ENCODE measurements at places on chromosomes 7 and 10.

- no peak for DNase-seq
Observed at GRCh38 chr7:39355664-39356063, 210.5 kb upstream of the YAE1 start.

GRCh38 chr10:36574207-36574606 is 551.2 kb upstream of the ANKRD30A start:
- no peak for DNase-seq

- no peak for DNase-seq
Observed at GRCh38 chr10:112898540-112899390, 51.3 kb upstream of the TCF7L2 start.

DNA sequence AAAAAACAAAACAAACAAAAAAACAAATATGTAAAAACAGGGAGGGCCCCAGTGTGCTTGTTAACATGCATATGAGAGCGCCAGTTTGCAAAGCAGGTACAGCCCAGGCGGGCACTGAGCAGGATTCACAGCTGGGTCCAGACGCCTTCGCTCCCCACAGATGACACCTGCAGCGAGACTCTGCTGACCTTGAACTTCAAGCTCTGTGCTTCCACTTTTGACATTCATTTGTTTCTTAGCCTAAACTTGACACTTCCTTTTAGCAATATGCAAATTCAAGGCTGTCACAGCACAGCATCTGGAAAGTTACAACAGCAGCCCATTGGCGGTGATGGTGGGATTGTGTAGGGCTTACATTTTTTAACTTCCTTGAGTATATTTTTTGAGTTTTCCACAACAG is 88.8 kb upstream of the TNS3 start:
- no peak for DNase-seq

DNA sequence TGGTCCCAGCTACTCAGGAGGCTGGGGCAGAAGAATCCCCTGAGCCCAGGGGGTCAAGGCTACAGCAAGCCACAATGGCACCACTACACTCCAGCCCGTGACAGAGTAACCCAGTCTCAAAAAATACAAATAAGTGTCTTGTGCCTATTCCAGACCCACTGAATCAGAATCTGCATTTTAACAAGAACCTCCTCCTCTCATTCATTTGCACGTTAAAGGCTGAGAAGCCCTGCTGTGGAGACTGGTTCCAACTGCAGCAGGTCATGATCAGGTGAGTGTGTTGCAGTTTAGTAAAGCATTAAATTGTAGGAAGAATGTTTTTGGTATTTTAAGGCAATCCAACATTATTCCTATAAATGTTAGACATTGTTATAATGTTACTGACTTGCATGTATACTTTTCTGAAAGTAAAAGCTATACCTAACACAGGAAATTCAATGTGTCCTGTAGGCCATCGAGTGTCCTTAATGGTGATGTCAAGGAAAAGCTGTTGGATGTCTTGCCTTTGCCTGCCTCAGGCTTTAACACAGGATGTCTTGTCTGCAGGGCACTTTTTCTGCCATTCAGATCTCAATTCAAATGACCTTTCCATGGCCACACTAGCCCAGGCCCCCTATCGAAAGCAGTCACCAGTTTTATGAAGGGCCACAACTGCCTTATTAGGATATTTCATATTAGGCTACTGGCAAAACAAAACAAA is 30.4 kb downstream of the MKRN1 start:
- no peak for DNase-seq

DNA sequence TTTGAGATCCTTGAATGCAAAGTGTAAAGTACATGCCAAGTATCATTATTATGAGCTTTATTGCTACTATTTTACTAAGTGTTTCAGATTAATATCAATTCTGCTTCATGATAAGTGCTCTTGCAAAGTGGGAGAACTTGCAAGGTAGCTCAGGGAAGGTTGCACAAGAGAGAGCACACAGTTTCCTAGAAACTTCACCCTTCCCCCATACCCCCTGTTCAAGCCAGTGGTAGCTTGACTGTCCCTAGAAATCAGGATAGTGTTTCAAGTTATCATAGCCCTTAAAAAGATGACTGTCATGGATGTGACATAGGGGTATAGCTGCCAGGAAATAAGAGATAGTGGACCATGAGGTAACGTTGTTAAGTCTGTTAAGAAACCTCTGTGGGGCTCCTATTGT is 251.5 kb downstream of the TRIL start:
- DNase-seq: no peak

DNA sequence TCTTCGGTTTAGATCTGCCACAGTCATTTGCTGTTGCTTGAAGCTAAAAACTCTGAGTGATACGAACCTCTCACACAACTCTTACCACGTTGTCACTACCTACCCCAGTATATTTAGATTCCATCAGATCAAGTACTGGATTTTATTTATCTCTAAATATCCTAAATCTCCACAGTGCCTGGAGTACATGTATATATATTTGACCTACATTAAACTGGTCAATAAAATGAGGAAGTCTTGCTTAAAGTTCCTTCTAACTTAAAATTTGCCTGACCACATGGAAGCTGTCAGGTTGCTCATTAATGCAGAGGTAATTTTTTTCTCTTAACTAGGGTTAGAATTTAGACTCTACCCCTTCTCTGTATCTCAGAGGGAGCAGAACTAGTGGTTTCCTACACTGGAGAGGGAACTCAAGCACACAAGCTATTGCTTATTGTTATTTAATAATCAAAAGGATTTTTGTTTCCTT is 3.1 kb upstream of the MACC1 start:
- no peak for DNase-seq

GRCh38 chr7:12896316-12896715 is 208.9 kb downstream of the ARL4A start:
- no peak for DNase-seq

DNA sequence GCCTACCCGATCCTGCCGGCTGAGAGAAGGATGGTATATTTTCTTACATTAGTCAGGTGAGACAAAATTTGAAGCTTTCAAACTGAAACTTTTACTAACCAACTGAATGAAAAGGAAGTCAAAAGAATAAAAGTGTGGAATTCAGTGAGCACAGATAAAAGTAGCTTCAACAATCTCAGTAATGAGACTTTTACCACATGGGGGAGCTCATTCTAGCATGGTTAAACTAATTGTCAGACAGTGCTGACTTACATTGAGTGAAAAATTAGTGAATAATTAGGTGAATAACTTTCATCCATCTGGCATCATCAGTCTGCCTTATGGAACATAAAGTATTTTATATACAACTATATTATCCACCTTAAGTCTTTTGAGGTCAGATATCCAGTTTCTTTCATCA is 8.4 kb downstream of the FAM237B start:
- no peak for DNase-seq

DNA sequence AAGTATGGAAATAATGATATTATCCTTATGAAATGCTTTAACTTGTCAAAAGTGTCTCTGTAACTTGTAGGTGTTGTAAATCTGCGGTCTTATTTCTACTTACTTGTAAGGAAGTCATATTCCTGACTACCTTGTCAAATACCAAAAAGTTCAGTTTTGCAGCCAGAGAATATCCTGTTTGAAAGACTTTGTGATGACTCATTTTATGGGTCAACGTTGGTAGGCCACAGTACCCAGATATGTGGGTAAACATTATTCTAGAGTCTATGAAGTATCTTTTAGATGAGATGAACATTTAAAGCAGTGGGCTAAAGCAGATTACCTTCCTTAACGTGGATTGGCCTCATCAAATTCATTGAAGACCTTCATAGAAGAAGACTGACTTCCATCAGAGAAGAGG is 195.3 kb downstream of the PPP1R9A start:
- no peak for DNase-seq

GRCh38 chr10:920450-920849 is 11.1 kb downstream of the LARP4B start:
- no peak for DNase-seq

DNA sequence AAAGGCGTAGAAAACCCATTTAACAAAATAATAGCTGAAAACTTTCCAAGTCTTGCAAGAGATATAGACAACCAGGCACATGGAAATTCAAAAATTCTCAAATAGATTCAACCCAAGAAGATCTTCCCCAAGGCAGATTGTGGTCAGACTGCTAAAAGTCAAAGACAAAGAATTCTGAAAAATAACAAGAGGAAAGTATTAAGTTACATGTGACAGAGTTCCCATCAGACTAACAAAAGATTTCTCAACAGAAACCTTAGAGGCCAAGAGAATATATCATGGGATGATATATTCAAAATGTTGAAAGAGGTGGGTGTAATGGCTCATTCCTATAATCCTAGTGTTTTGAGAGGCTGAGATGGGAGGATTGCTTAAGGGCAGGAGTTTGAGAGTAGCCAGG is 59.8 kb downstream of the TMEM178B start:
- DNase-seq: no peak

- DNase-seq: no peak
Observed at GRCh38 chr10:100348389-100348927, 1.4 kb downstream of the SCD start.

DNA sequence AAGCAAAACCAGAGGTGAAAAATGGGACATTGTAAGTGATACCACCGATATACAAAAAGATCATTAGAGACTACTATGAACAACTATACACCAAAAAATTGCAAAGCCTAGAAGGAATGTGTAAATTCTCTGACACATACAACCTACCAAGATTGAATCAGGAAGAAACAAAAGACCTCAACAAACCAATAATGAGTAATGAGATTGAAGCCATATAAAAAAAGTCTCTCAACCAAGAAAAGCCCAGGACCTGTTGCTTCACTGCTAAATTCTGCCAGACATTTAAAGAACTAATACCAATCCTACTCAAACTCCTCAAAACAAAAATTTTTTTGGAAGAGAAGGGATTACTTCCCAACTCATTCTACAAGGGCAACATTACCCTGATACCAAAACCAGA is 134.0 kb downstream of the TPST1 start:
- DNase-seq: no peak

All from amygdala (tissue), 56 donors.